ENCODE measurements at places on chromosomes 7 and 10.

DNA sequence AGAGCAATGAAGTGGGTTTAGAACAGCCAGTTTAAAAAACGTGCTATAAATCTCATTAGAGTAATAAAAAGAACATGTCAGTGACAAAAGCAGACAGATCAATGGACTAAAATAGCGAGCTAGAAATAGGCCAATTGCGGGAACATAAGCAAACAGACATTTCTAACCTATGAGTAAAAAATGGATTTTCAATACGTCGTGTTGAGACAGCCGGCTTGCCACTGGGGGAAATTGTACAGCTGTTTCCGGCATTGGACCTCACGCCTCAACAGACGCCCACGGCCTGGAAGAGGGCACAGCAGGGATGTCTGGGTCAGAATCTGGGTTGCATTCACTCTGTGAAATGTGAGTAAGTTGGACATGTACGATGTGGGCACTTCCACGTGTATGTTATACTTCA, 92.9 kb downstream of the SVOPL start:
- DNase-seq = peak; percentile 8

- no peak for DNase-seq
Observed at GRCh38 chr7:24602860-24603456, 29.7 kb downstream of the PALS2 start.

- DNase-seq = no peak
Observed at GRCh38 chr7:37782166-37782565, 66.2 kb upstream of the NME8 start.

DNA sequence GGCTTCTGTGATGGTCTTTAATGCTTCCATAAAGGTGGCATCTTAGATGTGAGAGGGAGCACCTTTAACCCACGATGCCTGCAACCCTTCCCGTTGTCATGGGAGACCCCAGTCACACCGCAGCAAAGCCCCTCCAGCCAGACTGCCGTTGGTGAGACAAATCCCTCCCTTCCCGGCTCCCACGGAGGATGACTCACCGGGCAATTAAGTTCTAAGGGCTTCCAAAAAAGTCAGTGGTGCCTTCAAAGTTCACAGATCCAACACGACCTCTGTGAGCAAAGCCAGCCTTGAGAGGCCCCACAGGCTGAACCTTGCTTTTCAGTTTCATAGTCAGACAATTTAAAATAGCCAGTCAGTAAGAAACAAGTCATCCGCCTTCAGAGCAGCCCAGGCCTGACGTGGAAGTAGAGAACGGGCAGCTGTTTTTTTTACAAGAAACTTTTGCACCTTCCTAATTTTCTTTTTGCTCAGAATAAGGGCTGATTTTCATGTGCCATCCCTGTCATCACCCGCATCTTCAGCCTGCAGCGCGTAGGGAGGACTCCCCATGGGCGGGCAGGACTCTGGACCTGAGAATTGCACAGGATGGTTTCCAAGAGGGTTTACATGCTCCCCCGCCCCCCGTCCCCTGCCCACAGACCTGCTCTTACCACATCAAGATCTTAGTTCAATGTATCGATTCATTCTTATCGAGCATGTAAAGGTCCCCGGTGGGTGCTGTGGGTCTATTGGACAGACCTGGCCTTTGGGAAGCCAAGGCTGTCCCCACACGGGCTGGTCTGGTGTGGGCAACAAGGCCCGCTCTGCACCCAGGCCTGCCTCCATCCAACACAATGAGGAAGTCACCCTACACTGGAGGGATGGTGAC, 333.9 kb downstream of the DNAJB6 start:
- no peak for DNase-seq

GRCh38 chr7:28005075-28005846, 175.3 kb downstream of the JAZF1 start:
- DNase-seq = no peak

DNA sequence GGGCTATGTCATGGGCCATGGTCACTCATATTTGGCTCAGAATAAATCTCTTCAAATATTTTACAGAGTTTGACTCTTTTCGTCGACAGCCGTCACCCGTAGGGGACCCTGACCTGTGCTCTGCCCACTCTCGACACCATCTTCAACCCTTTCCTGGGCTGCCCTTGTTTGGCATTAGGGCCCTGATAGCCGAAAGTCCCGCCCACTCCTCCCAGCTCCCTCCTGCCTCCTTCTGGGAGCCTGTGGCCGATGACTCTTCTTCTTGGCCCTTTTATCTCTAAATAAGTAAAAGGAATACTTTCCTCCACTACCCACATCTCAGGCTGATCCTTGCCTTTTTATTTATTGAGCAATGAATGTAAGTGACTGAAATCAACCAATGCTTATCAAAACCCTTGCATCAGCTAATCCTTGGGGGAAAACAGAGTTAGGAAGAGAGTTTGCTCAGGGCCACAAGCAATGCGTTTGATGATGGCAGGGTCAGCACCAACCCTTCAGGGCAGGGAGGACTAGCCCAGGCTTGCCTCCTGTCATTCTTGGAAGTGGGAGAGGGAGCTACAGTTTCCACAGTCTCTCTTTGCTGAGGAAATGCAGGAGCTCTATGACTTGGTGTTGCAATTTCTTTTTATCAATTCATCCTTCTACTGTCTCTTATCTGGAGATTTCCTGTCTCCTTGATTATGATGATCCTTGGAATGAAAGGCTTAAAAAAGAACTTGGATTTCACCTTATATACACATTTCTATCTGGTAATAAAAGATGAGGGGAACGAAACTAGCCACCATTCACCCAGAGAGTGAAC, 218.2 kb upstream of the PODXL start:
- no peak for DNase-seq

- DNase-seq = no peak
Observed at GRCh38 chr7:156722043-156722826, 81.7 kb downstream of the RNF32 start.

- DNase-seq = peak; percentile 39
Observed at GRCh38 chr10:34292675-34293074, 522.4 kb downstream of the PARD3 start.

DNA sequence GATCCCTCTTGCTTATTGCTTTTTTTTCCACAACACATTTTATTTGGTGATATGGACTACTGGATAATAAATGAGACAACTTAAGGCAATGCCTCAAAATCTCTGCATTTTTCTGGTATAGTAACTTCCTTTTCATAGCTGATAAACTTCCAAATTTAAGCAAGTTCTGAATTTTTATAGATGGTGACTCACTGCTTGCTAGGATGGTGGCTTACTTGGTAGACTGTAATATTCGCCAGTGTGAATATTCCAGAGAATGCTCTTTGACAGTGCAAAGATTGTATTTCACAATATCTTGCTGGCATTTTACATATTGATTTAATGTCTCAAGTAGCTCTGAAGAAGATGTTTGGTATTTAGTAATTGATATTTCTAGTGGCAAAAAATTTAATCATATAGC, 472.4 kb downstream of the TFEC start:
- peak; percentile 78 for DNase-seq

- DNase-seq = no peak
Observed at GRCh38 chr10:34164029-34164428, 651.1 kb downstream of the PARD3 start.

- no peak for DNase-seq
Observed at GRCh38 chr10:7006566-7006965, 404.3 kb downstream of the SFMBT2 start.

DNA sequence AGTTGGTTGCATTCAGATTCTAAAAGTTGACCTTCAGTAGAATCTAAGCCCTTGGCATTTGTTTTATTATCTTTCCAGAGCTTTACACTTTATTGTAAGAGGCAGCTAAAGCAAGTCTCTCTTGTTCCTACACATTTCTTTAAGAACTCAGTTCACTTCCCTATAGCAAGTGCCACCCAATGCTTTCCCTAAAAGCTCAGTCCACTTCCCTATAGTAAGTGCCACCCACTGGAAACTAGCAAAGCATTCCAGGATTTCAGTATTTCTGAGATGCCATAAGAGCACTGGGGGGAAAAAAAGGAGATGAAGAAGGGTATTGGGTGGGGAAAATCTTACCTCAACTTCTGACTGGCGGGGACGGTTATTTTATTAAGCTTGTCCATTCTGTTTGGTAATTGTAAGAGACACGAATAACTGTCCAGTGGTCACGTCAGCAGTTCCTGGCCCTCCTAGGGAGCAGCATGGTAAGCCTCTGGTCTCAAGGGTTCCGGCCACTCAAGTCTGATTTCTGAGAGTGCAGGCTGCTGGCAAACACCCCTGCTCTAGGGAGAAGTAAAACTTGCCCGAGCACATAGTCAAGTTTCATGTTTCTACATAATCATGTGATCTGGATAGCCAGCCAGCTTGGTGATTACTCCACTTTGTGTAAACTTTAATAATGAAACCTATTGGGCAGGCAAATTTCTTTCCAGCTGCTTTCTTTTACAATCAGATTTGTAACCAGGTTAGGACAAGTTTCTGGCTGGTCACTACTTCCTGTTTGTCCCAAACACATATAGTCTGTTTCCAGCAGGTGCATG, at the start of gene BLNK:
TSS of gene BLNK (minus strand) at position 554 of the 800 bp plus-strand sequence. CDS start at position 383, 171 bp downstream.
- no peak for DNase-seq

Data from fibroblast of skin of abdomen (primary cell).